Femur (tissue), 1 donor: ENCODE measurements at places on chromosomes 4 and X.

GRCh38 chrX:76987381-76987780 is 459.8 kb upstream of the FGF16 start:
- no peak for DNase-seq

- DNase-seq: no peak
Measured at GRCh38 chrX:81174286-81174685, 27.4 kb downstream of the HMGN5 start.

DNA sequence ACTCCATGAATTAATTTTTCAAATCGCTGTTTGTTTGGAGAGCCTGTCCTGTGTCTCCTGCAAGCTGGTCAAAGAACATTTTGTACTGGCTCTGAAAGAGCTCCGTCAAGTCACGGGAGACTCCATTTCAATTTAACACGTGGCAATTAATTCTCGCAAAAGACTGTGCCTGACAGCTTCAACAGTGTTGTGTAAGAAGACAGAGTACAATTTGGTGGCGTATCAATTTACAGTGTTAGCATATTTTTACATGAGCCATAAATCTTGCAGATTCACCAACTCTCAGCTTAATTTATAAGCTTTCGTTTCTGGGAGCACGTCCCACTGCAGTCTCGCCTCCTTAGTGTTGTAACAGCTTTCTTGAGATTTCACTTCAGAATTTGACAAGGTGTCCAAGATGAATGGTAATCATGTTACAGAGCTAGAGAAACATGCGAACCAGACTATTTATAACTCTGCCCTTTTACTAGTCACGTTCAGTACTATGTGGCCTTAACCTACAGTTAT is 70.8 kb downstream of the RWDD4 start:
- DNase-seq: no peak

GRCh38 chr4:147782087-147782781 is 50.3 kb downstream of the ARHGAP10 start:
- DNase-seq: no peak

GRCh38 chr4:620851-621261 is 4.5 kb upstream of the PDE6B start:
- no peak for DNase-seq

- no peak for DNase-seq
Measured at GRCh38 chrX:11606408-11606807, 59.3 kb downstream of the ARHGAP6 start.
